ENCODE measurements at places on chromosomes 1 and 21.

GRCh38 chr1:10665930-10666850 is 130.3 kb downstream of the CASZ1 start:
- no peak for DNase-seq

DNA sequence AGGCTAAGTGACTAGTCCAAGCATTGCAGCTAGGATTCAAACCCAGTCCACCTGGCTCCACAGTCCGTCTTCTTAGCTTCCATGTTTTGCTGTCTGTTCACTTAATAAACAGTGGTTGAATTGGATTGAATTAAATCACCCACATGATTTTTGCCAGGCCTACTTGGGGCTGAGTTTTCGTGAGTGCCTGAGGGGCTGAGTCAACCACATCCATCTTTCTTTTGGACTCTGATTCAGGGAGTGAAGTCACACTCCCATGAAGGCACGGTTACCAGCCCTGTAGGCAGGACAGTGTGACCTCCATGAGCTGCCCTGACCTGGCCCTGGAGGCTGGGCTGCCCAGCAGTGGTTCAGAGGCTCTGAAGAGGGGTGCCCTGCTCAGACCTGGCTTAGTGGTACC is 123.7 kb downstream of the ACTL8 start:
- peak; percentile 27 for DNase-seq

GRCh38 chr21:25330266-25330665 is 277.0 kb downstream of the MRPL39 start:
- no peak for DNase-seq

DNA sequence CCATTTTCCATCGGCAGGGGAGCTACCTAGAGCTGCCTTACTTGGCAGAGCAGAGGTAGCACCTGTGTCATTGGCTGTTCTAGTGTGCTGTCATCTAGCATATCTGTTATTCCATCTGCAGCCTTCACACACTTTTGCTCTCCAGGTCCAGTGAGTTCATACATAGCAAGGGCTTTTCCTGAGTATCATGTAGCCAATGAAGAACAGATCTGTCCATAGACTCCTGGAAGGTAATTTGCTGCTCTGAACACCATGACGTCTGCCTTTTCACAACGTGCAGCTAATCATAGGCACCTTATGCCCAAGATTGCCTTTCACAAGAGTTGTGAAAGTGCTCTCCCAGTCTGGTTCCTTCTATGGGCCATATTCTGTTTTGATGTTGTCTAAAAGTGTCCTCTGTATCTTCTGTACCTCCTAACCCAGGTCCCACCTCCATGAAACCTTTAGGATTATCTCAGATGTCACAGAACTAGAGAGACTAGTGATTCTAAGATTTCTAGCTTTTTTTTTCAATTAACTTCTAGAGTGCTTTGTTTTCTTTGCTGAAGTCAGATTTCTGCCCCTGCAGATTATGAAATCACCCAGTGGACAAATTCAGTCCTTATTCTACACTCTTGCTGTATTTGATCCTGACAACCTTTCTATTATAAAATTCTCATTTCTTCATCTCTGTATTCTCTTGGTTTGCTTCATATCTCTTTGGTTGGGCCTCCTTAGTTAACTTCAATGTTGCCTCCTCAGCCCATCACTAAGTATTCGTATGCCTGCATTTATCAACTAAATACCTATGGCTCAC is 134.8 kb downstream of the PBX1 start:
- DNase-seq = no peak

GRCh38 chr1:152473887-152474537 is 36.6 kb upstream of the LCE5A start:
- no peak for DNase-seq
